ENCODE measurements at places on chromosomes 5 and 9. TPM values are rescaled to one million over a fixed set of nuclear protein-coding genes. Genes with fewer than 3 reads are reported as not detected.

SLC34A3 gene
- total RNA-seq = not detected

DNA sequence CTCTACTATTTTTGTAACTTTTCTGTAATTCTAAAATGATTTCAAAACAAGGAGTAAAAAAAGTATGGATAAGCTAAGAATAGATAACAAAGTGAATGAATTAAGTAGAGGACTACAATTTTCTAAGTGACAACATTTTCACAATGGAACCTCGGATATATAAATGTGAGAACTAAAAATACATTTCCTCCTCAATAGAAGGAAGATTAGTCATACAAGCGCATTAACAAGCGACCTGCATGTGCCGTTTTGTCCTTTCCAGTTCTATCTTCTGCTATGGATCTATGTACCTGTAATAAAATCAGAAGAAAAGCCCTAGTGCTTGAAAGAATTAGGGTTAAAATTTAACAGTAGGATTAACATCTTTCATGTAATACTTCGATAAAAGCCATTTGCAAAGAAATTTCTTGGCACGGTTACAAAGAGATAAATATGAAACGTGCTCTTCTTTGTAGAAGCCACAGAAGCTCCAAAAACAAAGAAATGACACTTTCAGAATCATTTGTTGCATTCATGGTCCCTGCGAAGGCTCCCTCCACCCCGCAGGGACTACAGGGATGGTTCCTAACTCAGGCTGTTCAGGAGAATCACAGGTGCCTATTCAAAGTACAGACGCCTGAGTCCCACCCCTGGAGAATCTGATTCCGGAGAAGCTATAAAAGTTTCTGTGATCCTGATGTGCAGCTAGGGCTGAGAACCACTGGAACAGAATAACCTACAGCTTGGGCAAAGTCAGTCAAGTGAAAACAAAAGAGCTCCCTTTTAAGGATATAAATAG, 216.6 kb upstream of the EFNA5 start:
- no peak for DNase-seq

EDIL3 gene
- total RNA-seq = 15.1 TPM

DNA sequence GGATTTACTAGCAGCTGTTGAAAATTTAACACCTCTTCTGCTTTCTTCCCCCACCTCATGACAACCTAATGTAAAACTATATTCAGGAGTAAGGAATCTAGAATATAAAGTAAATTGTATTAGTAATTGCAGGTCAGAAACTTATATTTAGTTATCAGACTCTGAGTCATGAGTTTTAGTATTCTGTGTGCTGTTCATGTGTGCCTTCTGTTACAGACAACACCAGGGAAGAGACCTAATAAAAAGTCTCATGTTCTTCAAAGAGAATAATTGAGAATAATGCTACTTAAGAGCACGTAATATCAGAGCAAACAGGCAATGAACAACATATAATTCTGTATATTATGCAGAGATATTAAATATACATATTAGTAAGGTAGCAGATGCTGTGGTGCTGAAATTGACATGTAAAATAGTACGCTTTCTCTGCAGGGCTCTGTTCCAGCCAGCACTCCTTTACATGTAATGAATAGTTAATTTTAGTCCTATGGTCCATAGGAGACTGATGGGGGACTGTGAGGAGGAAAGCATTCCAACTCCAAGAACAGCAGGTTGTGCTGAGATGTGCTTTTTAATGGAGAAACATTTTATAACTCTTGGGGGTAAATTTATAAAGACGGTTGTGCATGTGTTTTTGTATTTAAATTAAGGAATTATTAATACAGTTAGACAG, 106.4 kb downstream of the ZSWIM6 start:
- DNase-seq = no peak

PRRX2 gene
- total RNA-seq = 3.5 TPM

LPAR1 gene
- 68.0 TPM for total RNA-seq

- DNase-seq = no peak
Observed at GRCh38 chr5:143126174-143127019, 277.1 kb downstream of the NR3C1 start.

DNA sequence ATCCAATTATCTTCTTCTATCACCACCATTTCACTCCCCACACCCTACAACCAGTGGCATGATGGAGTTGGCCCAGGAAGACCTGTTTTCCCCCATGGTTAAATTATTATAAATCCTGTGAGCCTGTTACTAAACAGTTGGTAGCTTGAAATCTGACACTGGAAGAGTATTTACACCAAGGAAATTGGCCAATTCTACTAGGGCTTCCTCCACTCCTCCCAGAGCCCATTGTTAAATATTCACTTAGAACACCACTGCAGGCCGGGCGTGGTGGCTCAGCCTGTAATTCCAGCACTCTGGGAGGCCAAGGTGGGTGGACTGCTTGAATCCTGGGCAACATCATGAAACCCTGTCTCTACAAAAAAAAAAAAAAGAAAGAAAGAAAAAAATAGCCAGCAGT, 32.4 kb upstream of the CKS2 start:
- DNase-seq = no peak

ASS1 gene
- total RNA-seq = 78.4 TPM

DNA sequence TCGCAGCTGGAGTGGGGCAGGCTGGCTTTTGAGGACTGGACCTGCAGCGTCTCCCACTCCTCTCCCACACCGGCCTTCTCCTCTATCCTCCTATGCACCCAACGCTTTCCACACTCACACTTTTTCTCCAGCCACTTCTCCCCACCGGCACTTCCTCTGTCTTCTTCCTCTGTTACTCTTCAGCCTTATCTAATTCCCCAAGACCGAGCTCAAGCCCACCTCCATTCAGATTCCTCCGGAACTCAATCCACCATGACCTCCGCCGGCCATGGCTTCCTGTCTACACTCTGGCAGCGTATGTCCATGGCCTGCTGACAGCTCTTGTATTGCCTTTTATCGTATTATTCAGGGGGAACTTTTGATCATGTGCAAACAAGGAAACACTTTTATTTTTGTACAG, 545 bp upstream of the OR2V1 start:
- no peak for DNase-seq

- no peak for DNase-seq
Observed at GRCh38 chr9:91425271-91425670, 1.6 kb upstream of the NFIL3 start.

GBGT1 gene
- 28.5 TPM for total RNA-seq

DNA sequence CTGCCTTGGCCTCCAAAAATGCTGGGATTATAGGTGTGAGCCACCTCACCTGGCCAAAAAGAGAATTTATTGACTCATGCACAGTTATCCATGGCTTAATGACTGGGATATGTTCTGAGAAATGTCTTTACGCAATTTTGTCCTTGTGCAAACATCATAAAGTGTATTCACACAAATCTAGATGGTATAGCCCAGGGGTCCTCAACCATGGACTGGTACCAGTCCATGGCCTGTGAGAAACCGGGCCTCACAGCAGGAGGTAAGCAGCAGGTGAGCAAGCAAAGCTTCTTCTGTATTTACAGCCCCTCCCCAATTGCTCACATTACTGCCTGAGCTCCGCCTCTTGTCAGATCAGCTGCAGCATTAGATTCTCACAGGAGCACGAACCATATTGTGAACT, 12.4 kb upstream of the SIL1 start:
- DNase-seq = no peak

GRCh38 chr5:44443172-44443571, 54.0 kb upstream of the FGF10 start:
- no peak for DNase-seq

- no peak for DNase-seq
Observed at GRCh38 chr5:55868846-55869245, 17.7 kb downstream of the IL31RA start.

DNA sequence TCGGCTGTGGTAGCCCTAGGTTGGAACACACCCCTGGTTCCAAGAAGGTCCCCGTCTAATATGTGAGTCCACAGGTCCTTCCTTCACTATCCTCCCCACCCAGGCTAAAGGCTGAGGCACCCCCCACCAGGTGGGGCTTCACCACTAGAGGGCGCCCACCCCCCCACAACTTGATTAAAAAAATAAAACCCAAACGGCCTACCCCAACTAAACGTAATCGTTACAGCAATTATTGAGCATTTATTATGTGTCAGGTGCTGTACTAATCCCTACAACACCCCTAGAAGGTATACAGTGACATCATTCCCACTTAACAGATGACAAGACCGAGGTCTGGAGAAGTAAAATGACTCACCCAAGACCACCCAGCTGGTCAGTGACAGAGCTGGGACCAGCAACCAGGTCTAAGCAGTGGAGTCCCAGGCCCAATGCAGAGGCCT, 65.0 kb downstream of the FGF18 start:
- DNase-seq = peak; percentile 34

- no peak for DNase-seq
Observed at GRCh38 chr9:104783588-104783987, 19.7 kb downstream of the NIPSNAP3B start.

DNA sequence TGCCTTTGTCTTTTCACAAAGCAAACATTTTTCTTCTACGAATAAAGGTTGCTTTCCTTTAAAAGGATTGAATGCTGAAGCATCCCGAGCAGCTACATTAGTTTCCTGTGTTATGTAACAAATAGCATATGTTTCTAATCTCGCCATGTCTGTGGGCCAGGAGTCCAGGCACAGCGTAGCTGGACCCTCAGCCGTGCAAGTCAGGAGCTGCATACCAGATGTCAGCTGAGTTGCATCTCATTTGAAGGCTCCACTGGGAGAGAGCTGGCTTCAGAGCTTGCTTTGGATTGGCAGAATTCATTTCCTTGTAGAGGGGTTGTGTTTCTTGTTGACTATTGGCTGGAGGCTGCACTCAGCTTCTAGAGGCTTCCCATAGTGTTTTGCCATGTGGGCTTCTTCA, 16.0 kb upstream of the GOLPH3 start:
- peak; percentile 54 for DNase-seq

- DNase-seq = no peak
Observed at GRCh38 chr5:82952326-82952725, 124.9 kb downstream of the TMEM167A start.

- DNase-seq = no peak
Observed at GRCh38 chr5:36882250-36882649, 5.7 kb downstream of the NIPBL start.

SLC36A3 gene
- total RNA-seq = not detected

- no peak for DNase-seq
Observed at GRCh38 chr5:56494300-56494731, 261.2 kb upstream of the ANKRD55 start.

GRCh38 chr5:68331192-68332079, 115.9 kb downstream of the PIK3R1 start:
- no peak for DNase-seq

DNA sequence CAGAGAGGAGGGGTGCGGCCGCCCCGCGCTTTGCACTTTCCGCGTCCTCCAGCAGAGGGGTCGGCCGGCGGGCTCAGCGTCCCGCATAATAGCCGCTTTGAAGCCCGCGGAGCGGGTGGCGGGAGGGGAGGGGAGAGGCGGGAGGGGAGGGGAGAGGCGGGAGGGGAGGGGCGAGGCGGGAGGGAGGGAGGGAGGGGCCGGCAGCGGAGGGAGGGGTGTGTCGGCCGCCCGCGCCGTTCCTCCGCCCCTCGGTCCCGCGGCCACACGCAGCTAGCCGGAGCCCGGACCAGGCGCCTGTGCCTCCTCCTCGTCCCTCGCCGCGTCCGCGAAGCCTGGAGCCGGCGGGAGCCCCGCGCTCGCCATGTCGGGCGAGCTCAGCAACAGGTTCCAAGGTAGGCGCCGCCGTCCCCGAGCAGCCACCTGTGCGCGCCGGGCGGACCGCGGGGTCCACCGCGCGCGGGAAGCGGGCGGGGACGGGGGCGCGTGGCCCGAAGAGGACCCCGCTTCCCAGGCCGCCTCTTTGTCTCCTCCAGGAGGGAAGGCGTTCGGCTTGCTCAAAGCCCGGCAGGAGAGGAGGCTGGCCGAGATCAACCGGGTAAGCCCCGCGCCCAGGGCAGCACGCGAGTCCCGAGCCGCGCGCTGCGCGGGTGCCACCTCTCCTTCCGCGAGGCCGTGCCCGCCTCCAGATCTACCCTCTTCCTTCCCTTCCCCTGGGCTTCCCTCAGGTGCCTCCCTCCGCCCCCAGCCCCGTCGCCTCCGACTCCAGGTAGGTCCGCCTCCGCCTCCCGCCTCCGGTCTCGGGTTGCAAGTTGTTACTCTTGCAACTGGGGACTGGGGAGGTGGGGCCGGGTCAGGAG, at the start of gene AIF1L:
Gene AIF1L (plus strand): TSS at position 263 of the 857 bp plus-strand sequence. CDS start 99 bp downstream, at position 362.
- no peak for DNase-seq

Measured in uterus (tissue), 4 donors.